ENCODE measurements at places on chromosomes 11 and 22.

- peak; percentile 45 for DNase-seq
Measured at GRCh38 chr11:110972640-110973039, 260.4 kb upstream of the ARHGAP20 start.

- DNase-seq, result no peak
Measured at GRCh38 chr11:18471995-18472394, 16.3 kb downstream of the LDHAL6A start.

DNA sequence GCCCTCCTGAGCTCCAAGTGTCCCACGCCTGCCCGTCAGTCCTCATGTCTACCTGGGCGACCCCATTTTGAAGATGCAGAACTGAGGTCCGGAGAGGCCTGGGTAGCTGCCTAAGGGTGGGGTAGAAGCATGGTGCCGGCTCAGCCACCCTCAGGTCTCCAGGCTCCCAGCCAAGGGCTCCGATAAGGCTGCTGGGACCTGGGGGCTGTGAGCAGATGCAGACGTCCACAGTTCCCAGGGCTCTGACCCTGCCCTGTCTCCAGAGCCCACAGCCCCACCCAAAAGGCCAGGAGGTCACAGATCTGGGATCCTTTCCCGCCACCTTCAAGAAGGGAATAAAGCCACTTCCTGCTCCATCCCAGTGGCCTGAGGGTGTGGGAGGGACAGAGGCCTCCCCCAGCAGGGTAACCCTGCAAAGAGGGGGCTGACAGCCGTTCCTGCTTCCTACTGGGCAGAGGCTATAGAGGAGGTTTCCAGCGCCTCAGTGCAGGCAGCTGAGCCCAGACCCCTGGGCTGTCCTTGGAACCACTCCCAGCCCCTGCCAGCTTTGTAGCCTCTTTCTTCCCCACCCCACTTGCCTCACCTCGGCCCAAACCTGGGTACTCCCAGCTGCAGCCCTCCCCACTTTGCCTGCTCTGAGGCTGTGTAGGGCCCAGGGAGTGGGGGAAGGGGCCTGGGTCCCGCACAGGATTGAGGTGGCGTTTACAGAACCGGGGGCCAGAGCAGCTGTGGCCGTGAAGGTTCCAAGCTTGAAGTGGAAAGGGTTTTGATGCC is 85.5 kb downstream of the CDKN1C start:
- DNase-seq, result no peak

DNA sequence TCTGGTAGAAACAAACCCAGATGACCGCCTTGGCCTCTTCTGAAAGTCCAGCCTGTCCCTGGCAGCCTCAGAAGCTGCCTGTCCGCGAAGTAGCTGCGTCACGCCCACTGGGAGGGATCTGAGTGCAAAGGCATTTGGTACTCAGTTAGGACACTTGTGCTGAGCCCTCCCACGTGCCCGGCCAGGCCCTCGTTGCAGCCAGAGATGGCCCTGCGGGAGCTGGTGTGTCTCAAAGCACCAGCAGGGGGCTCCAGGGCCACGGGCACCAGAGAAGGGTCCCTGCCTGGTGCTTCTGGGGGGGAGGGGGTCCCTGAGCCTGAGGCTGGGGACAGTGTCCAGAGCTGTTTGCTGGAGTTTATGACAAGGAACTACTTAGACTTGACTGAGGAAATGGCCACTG is 5.8 kb downstream of the SELENOO start:
- no peak for DNase-seq

DNA sequence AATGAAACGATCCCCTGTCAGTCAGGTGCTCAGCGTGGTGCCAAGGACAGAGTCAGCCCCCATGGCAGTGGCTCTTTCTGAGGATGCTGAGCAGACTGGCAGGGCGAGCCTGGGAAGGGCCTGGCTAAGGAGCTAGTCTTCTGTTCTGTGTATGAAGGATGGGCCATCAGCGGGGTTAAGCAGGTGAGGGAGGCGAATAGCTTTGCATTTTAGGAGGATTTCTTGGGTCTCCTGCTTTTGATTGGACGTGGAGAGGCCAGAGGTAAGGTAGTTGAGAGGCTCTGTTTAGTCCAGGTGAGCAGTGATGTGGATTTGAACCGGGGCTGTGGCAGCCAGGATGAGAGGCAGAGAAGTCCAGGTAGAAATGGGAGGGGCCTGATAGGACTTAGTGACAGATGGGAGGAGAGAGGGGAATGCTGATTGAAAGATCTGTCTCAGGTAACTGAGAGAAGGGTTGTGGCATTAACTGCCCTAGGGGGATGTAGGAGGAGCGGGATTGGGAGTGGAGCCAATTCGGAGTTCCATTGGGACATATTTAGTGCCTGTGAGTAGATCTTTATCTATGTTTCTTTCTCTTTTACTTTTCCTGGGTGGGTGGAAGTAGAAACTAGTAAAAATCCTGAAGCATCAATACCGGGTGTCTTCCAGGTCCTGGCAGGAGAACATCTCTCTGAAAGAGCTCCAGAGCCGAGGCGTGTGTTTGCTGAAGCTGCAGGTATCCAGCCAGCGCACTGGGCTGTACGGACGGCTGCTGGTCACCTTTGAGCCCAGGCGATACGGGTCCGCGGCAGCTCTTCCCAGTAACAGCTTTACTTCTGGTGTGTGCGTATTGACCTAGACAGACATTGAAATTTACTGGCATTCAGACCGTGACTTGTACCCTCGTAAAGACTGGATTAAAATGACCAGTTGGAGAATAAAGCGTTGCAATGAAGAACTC is 2.0 kb downstream of the IGHMBP2 start:
- DNase-seq, result no peak

- DNase-seq, result no peak
Measured at GRCh38 chr11:122690801-122691548, 35.5 kb downstream of the UBASH3B start.

DNA sequence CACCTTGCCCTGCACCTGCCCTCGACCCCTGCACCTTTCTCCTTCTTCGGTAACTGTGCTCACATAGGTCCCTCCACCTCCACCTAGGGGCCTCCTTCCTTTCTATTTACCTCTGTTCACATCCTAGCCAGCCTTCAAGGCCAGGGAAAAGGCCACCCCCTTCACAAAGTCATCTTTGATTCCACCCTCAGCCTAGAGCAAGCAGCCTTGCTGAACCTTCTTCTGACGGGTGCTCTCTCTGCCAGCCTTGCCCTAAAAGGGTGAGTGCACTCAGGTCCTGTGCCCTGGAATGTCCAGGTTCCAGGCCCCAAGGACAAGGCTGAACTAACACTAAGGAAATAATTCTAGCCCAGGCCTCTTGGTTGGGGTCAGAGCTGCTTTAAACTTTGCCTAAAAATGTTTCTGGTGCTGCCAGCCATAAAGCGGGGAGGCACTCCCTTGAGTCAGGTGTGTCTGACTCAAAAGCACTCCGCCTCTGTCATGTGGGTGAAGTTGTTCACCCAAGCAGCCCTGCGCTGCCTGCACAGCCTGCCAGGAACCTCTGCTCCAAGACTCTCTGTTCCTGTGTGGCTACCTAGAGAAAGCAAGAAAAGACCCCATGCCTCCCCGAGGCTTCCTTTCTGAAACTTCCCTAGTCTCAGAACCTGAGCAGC is 9.2 kb upstream of the FAM83F start:
- no peak for DNase-seq

- no peak for DNase-seq
Measured at GRCh38 chr11:75762885-75763284, 5.7 kb upstream of the DGAT2 start.

GRCh38 chr11:118311518-118311917 is 7.0 kb downstream of the CD3E start:
- DNase-seq, result no peak
